ENCODE measurements at places on chromosomes 5 and 9.

GRCh38 chr5:83072966-83073365 lies 4.2 kb downstream of the TMEM167A start:
- no peak for DNase-seq

GRCh38 chr5:38607396-38607795 lies 51.0 kb upstream of the LIFR start:
- DNase-seq = no peak

- no peak for DNase-seq
Measured at GRCh38 chr5:41445937-41446563, 64.4 kb downstream of the PLCXD3 start.

DNA sequence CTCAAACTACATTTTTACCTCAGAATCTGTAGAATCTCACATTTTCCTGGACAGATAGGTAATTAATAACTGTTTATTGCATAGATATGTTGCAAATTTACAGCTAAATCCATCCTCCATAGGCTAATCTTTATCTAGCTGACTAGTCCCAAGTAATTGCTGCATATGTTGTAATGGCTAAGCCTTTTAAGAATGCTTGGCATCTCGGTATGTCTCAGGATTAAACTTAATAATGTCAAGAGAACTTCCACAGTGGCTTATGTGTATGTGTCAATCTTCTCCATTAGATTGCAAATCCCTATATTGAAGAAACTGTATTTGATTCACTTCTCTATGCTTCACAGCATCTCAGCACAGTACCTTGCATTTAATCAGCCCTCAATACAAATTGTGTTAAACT lies 131.9 kb downstream of the PRDM9 start:
- DNase-seq = no peak

DNA sequence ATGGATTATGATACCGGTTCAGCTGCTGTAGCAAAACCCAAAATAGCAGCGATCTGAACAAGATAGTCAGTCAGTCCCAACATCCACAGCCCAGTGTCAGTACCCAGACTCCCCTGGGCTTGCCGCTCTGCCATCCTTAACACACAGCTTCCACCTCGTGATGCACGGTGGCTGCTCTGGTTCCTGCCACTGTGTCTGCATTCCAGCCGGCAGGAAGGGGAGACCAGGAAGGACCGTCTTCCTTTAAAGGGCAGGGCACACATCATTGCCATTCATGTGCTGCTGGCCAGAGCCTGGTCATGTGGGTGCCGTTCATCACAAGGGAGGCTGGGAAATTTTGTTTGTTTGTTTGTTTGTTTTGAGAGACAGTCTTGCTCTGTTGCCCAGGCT lies 131.0 kb upstream of the IER5L start:
- no peak for DNase-seq

DNA sequence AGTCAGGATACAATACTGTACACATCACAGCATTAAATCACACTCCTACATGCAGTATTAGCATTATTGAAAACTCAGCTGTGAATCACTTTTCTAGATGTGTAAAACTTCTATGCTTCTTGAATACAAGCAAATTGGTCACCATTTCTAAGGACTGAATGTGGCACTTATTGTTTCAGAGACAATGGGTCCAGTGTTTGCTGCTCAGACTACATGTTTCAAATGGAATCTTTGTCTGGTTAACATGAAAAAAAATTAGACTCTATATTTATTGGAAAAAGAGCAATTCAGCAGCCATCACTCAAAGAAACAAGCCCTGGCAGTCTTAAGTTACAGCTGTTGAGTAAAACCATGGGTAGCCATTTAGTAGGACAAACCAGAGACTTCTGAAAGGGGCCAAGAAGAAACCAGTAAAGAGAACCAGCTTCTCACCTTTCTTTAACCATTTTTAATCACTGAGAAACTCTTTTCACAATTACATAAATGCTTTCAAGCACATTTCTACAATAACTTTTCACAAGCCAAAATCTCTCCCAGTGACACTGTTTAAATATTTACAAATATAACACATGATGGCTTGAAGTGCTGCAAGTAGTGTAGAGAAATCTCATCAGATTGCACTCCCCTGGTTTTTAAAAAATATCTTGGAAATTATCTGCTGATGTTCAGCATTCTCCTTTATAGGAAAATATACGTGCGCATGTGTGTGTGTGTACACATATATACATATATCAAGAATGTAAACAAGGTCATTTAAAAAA lies 35.2 kb downstream of the OR2K2 start:
- no peak for DNase-seq

DNA sequence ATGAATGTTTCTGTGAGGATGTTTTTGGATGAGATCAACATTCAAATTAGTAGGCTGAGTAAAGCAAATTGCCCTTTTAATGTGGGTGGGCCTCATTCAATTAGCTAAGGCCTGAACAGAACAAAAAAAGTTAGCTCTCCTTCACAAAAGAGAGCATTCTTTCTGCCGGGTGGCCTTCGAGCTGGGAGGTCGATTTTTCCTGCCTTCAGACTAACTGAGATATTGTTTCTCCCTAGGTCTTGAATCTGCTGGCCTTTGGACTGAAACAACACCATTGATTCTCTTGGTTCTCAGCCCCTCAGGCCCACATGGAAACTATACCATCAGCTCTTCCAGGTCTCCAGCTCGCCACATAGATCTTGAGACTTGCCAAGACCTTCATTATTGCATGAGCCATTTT lies 29.1 kb upstream of the FREM1 start:
- DNase-seq = no peak

DNA sequence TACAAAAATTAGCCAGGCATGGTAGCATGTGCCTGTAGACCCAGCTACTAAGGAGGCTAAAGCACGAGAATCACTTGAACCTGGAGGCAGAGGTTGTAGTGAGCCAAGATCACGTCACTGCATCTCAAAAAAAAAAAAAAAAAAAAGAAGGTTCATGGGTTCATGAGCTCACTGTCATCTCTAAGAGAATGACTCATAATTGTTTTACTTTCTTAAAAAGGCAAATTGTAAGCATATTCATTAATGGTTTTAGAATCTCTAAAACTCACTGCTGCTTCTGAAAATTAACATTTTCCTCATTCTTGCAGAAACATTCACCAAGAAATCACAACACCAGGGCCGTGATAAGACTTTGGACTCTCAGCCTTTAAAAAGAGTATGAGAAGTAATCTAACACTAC lies 103.6 kb downstream of the GNA14 start:
- no peak for DNase-seq

DNA sequence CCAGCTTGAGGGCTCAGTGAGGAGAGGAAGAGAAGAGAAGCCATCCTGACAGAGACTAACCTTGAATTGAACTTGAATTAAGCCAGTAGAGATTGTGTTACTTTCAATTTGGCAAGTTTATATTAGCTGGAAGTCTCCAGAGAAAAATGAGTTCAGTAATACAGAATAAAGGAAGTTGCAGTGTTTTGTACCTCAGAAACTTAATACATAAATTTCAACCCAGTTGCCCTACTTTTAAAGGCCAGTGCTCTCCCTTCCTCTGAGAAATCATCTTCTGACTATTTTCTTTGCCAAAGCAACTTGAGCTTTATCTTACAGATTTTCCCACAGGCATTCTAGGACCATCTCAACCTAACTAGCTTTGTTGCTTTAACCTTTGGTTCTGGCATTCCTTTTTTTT lies 231.0 kb upstream of the GAS1 start:
- no peak for DNase-seq

- no peak for DNase-seq
Measured at GRCh38 chr5:55031492-55031891, 7.4 kb downstream of the GZMK start.

GRCh38 chr5:56565644-56566043 lies 249.7 kb upstream of the MAP3K1 start:
- DNase-seq = no peak

- no peak for DNase-seq
Measured at GRCh38 chr5:36529142-36529541, 77.3 kb upstream of the SLC1A3 start.

DNA sequence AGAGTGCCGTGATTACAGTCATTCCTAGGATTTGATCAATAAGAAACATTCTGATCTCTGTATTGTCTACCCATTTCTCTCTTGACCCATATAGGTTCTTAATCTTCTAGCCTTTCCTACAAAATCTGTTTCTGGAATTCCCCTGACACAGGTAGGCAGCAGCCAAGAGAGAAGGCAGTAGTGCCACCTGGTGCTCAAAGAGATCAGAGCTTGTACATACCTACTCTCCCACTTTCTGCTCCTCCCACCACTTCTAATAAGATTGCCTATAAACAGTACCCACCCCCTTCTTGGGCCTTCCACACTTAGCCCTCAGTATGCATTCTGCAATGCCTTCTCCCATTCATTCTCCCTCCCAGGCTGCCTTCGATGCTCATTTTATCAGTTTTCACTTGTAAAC lies 117.4 kb upstream of the RORB start:
- no peak for DNase-seq

DNA sequence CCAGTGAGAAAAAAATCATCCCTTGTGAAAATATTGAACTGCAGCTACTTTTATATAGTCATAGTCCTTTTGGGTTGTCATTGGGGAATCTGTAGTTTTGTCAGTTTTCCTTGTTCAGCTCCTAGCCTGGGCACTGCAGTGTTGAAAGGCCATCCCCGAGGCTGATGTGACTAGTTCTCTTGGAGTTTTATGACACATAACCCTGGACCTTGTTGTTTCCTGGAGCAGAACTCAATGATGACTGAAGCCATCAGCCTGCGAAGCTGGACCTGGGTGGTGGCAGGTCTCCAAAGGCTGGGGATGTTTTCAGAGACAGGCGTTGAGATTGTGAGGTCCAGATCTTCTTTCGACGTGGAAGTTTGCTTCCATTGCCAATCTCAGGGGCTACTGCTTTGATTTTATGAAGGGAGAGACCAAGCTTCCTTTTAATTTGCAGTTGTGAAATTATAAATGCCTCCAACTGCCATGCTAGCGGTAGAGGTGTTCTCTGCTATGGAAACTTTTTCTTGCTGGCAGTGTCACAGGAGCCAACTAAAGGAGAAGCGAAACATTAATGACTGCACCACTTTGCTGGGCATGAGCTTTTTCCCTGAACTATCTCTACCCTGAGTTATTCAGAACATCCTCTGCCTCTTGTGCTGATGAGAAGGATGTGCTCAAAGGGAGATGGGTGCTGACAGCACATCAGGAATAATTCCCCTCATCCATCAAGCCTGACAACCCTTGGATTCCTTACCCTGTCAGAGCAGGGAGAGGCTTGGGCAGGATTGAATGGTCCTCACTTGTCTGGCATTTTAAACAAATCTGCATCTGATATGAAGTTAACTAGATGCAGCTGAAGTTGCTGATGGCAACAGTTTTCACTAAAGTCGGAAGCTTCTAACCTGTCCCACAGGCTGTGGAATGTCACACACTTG lies 209.6 kb downstream of the MAST4 start:
- DNase-seq = no peak

DNA sequence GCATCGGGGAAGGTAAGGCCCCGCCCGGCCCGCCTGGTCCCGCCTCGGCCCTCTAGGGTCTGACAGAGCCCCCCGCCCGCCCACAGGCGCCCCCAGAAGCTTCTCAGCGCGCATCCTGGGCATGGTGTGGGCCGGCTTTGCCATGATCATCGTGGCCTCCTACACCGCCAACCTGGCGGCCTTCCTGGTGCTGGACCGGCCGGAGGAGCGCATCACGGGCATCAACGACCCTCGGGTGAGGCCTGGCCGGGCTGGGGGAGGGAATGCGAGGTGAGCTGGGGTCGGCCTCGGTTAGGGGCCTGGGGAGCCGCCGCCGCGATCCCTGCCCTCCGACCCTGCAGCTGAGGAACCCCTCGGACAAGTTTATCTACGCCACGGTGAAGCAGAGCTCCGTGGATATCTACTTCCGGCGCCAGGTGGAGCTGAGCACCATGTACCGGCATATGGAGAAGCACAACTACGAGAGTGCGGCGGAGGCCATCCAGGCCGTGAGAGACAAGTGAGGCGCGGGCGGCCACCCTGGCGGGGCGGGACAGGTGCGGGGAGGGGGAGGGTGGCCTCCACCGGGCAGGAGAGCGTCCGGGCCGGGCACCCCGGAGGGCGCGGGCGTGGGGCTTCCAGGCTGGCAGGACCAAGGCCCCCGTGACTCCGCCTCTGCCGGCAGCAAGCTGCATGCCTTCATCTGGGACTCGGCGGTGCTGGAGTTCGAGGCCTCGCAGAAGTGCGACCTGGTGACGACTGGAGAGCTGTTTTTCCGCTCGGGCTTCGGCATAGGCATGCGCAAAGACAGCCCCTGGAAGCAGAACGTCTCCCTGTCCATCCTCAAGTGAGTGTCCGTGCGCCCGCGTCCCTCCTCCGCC lies 7.1 kb downstream of the LRRC26 start:
- DNase-seq = no peak

DNA sequence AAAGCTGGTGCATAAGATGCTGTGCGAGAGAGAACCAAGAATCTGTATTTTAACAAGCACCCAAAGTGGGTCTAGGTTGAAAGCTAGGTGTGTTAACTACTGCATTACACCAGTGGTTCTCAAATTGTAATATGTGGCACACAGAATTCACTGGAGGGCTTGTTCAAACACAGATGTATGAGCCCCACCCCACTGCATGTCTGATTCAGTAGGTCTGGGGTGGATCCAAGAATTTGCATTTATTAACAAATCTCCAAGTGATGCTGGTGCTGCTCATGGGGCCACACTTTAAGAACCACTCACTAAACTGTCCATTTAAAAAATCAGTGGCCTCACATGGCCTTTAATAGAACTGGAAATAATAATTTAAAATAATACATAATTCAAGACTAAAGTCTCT lies 40.4 kb downstream of the LPAR1 start:
- no peak for DNase-seq

- no peak for DNase-seq
Measured at GRCh38 chr9:8362250-8362649, 562.7 kb upstream of the DMAC1 start.

- DNase-seq = no peak
Measured at GRCh38 chr5:56908942-56909293, 478 bp upstream of the SETD9 start.

DNA sequence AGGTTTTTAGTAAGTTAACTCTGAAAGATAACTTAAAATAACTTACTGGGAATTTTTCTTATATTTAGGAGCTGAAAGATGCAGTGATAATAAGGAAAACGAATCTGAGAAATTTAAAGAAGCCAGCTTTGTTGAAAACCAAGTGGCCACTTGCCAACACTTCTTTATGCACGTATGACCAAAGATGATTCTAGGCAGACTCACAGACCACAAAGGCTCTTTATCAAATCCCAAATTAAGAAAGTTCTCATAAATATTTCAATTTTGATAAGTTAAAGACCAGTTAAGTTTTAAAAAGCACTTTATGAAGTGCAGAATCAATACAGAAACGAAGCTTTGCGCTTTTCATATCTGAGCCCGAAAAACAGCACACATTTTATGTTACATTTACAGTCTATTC lies 1.5 kb downstream of the AFF4 start:
- no peak for DNase-seq

DNA sequence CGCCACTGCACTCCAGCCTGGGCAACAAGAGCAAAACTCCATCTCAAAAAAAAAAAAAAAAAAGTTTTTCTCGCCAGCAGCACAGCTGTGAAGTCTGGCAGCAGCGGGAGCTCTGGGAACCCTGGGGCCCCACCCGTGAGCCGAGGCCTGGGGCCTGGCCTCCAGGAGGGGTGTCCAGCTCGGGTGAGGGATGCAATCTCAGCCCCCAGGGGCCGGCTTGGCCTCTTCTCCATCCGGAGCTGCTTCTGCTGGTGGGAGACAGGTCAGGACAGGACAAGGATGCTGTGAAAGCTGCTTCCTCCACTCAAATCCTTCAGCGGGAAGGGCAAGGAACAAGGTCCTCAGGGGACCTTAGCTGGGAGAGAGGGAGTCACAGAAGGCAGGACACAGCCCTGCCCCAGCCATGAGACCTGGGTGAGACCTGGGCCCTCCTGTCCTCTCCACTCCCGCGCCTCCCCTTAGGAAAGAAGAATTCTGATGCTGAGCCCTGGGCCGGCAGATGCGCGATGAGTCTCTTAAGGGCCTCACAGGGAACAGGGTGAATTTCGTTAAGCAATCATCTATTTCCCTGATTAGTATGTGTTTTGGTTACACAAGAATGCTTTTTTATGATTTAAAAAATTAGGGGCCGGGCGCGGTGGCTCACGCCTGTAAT lies 30.6 kb downstream of the PLPP7 start:
- no peak for DNase-seq
